LoVo (cell line): ENCODE measurements at places on chromosomes 16 and 17.
A peak's percentile ranks its signal among the peaks of the same experiment; 100 is the strongest.

GRCh38 chr17:82236142-82236971, 7.5 kb downstream of the SLC16A3 start:
- DNase-seq: no peak

DNA sequence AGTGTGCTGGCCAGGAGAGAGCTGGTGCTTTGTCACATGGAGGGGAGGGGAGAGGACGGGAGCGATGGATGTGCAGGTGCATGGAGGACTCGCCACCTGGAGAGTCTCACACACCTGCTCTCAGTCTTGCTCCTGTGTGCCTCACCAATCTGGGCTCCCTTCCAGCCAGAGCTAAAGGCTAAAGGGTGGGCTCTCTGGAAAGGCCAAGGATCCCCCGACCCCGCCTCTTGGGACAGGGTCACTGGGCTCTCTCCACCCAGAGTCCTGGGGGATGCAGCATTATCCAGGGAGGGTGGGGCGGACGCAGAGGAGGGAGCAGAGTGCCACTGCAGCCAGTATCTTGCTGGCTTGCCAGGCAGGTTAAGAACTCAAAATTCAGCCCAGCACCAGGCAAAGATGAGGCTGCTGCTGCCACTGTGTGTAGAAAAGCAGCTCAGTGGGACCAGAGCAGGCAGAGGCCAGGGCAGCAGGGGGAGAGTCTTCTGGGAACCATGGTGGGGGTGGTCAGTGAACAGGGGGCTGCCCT, 5.4 kb upstream of the STAT5B start:
- no peak for DNase-seq

GRCh38 chr16:52652033-52652432, 105.1 kb upstream of the TOX3 start:
- DNase-seq: no peak

DNA sequence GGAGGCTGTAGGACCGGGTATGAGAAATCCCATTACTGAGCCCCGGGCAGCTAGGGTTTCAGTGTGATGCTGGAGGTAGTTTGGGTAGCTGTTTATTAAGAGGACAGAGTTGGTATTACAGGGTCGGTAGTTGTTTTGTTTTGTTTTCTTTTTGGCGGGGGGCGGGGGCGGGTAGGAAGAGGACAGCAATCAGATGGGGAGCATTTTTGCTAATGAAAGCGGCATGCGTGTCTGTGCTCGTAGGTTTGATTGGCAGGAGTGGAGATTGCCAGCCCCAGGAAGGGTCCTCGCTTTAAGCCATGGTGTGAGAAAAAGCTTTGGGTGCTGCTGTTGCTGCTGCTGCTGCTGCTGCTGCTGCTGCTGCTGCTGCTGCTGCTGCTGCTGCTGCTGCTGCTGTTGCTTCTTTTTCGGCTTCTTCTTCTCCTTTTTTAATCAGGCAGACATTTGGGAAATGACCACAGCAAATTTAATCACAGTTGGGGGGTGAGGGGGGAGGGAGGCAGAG, 498.5 kb upstream of the ZFHX3 start:
- DNase-seq: no peak

DNA sequence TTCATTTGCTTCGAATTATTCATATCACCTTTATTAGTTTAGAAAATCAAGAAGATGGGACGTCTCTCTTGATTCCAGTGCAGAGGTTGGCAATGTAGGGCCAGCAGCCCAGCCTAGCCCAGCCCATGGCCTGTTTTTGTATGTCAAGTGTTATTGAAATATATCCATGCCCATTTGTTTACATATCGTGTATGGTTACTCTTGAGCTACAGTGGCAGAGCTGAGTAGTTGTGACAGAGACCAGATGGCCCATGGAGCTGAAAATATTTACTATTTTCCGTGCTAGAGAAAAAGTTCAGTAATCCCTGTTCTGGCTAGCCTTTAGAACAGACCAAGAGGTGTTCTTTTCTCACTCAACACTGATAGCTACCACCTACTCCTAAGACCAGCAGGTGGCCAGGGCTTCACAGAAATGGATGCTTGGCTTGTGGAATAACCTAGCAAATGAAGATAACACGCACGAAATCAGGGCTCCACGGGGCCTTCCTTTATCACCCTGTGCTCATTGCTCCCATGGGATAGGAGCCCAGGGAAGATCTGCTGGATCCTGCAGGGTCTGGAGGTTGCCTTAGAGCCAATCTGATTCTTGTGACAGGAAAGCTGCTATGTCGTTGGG, 123.2 kb upstream of the ANKFN1 start:
- no peak for DNase-seq

- no peak for DNase-seq
These were observed 273.4 kb downstream of the CPPED1 start for GRCh38 chr16:12530302-12530701.

DNA sequence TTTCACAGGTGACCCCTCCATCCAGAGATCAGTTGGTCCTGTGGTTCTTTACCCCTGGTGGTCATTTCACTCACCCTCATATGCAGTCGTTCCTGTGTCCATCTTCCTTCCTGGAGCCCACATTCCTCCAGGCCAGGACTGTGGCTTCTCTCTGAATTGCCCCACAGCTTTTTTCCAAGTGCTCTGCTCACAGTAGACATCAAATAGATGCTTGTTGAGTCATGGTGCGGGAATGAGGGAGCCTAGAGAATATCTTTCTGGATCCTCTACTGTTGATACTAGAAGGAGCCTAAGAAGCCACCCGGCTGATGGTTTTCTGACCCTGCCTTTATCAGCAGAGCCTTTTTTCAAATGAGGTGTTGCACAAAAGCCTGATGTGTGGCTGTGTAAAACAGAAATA, 10.4 kb downstream of the USB1 start:
- no peak for DNase-seq

- DNase-seq: peak; percentile 25
These were observed 21.3 kb downstream of the TMEM186 start for GRCh38 chr16:8776129-8776584.

DNA sequence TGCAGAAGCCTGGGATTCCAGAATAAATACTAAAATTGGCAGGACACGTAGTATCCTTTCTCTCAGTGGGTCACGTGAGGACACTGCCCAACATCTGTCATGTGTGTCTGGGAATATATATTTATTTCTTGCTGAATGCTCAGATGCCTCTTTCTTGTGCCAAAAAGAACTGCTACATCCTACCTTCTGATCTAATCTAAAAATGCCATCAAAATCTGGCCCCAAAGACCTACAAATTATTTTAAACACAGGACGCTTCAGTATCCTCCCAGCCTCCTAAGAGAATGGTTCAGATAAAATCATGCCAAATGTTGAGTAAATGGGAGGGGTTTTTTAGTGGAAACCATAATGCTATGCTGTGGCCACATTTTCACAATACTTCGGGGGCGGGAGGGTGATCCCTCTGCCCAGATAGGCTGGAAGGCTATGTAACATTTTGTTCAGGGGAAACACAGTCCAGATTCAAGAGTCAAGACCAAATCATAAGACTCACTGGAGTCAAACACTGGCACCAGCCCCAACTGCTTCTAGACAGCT, 22.9 kb upstream of the CORO6 start:
- DNase-seq: no peak

DNA sequence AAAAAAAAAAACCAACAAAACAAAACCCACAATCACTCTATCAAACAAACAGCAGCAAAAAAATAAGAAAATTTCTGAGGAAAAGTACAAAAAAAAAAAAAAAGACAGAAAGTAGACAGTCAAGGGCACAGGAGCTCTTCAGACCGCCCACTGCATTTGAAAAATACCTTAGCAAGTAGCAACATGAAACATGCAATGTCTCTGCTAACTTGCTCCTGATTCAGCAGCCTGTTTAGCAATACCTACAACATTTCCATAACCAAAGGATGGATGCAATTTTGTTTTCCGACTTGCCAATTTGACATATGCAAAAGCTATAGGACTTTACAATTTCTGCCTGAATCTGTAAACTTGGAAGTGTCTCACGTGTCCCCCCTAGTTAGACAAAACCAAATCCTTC, 57.4 kb downstream of the SYNRG start:
- DNase-seq: no peak

GRCh38 chr16:56263711-56264608, 72.7 kb downstream of the GNAO1 start:
- no peak for DNase-seq

DNA sequence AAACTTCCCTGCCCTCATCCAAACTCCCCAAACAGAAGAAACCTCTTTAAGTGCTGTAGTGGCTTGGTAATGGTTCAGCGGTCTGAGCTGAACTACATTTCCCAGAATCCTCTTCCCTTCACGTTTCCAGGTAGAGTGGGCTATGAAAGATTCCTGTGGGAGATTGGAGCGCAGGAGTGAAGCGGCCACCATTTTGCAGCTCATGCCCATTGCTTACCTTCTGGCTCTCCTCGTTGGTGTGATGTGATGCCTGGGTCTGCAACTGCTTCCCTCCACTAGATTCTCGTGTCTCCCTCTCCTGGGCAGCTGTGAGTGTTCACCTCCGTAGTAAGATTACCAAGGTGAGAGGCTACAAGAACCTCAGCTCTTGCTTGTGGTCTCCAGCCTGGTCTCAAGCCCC, 82.1 kb downstream of the GPR139 start:
- DNase-seq: no peak

DNA sequence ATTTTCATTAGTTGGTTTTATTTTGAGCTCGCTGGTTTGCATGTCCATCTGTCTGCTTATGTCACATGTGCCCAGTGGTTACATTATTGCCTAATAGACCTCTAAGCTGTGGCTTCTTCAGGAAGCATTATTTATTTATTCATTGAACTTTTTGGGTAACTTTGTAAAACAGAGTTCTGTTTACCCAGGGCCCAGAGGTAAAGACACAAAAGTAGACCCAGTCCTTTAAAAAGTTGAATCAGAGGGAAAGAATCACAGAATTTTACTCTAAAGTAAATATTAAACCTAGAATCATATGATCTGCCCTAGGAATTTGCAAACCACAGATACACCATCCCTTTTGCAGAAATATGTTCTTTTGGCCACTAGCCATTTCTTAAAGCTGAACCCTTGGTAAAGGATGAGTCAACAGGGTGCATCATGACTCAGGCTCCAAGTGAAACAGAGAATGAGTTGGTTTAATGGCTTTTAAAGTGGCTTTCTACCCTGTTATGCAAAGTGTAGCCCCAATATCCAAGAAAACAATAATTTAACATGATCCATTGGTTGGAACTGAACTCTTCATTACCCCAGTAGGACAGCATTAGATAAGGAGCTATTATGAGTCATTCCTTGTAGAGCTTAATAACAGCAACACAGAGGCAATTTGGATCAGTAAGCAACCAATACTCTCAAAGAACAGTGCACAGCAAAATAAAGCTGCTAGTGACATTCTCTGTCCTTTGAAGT, 236.3 kb downstream of the KCNJ2 start:
- DNase-seq: peak; percentile 27

DNA sequence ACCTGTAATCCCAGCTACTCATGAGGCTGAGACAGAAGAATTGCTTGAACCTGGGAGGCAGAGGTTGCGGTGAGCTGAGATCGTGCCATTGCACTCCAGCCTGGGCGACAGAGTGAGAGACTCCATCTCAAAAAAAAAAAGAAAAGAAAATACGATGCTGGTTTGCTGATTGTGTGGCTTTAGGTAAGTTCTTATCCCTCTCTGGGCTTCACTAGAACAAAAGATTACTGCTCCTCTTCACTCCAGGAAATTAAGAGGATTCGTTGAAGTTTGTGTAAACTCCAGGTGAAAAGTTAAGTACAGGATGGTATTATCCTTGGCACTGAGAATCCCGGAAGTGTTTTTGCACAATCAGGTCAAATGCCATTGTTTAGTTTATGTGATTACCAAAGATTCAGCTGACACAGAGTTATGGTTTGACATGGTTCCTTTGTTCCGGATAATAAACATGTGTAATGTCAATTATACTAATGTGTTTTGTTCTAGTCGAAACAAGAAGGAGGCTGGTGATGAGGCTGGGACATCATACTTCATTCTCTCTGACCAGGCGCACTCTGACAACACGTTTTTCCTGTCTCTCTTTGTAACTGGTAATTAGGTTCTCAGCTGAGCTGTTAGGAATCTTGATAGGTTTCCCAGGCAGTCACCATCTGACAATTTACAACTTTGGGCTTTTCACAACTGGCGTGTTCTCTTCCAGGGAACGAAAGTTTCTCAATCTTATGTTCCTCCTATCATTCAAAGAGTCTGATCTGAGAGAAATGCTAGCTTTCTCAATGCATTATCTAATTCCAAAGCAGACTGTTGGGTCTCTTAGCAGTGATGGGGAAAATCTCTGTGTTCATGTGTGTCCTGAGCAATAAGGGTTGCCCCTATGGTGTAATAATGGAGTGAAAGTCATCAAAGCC, 10.8 kb upstream of the TAOK1 start:
- no peak for DNase-seq

- DNase-seq: no peak
These were observed 411 bp downstream of the GGT6 start for GRCh38 chr17:4559966-4560365.

DNA sequence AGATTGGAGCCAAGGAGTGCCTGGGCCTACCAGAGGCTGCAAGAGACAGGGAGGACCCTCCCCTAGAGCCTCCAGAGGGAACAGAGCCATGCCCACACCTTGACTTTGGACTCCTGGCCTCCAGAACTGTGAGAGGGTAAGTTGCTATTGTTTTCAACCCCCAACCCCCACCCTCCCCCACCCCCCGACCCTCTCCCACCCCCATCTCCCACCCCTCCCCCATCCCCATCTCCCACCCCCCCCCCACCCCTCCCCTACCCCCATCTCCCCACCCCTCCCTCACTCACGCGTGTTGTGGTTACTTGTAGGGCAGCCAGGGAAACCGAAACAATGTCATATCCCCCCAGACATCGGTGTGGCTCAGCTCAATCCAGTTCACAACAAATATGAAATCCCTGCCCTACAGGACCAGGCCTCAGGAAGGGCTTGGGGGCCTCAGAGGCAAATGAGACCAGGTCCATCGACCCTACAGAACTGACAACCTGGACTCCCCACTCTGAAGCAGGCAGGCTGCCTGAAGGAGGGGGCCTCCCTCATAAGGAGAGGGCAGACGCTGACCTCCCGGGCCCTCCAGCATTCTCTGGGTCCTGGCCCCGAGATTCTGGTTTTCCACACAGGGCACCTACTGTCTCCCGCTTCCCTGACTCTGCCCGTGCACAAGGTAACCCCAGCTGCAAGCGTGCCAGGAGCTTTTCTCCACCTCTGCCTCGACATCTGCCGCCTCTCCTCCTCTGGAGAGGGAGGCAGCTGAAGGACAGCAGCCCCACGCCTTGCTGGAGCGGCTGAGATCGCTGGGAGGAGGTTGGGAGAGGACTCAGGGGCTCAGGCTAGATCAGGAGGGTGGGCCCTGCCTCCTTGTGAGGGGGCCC, 3.0 kb upstream of the ZCCHC14 start:
- DNase-seq: no peak

- DNase-seq: no peak
These were observed 25.0 kb upstream of the BCAS3 start for GRCh38 chr17:60652454-60653247.

DNA sequence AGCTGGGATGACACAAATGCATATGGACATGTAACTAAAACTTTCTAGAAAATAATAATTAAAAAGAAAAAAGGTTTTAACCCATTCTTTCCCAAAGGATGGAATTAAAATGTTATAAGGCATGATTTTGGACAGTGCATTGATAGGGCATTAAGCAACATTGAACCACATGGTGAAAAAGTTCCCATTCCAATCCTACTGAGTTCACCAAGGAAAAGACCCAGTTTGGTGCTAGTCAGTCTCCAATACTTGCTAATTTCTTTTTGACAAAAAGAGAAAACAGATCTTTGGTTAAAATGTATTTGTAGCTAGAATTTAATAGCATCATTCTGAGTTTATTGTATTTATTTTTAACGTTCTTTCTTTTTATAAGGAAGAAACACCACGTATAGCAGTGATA, 28.1 kb downstream of the EMP2 start:
- DNase-seq: no peak
